ENCODE measurements at places on chromosomes 2 and 18.
A peak's percentile ranks its signal among the peaks of the same experiment; 100 is the strongest.

GRCh38 chr18:46301081-46301480, 196.9 kb downstream of the HAUS1 start:
- DNase-seq, result no peak

- DNase-seq, result no peak
These were observed 97.7 kb downstream of the TMEM17 start for GRCh38 chr2:62408241-62408677.

DNA sequence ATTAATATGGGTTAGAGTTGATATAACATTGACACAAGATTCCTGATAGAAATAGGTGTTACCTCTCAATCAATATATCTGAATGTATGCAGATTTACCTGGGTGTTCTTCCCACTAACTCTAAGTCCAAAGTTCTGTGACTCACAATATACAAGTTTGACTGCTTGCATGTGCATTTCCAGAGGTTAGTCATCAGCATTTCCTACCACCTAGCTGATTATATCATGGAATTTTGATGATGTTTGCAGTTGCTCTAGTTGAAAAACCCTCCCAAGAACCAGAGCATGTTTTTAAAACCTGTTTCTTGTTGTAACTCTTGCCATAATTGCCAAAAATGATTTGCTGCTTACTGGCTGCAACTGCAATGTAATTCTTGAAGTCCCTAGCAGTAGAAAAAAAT, 15.0 kb upstream of the DSG1 start:
- DNase-seq, result no peak

- no peak for DNase-seq
These were observed 201.7 kb upstream of the CWC22 start for GRCh38 chr2:180208841-180209240.

DNA sequence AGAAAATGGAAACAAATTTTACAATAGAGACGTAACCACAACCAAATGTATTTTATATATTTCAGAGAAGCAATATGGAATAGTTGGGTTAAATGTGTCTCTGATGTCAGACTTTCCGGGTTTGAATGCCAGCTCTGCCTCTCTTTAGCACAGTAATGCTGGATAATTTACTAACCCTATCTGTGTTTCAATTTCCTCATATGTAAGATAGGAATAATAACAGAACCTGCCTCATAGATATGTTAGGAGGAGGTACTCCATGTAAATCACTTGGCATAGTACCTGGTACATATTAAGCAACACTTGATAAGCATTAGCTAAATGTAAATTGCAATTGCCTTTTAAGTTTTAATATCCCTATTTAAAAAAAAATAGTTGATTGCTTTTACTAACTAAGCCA, 231.3 kb upstream of the ZC3H15 start:
- no peak for DNase-seq

DNA sequence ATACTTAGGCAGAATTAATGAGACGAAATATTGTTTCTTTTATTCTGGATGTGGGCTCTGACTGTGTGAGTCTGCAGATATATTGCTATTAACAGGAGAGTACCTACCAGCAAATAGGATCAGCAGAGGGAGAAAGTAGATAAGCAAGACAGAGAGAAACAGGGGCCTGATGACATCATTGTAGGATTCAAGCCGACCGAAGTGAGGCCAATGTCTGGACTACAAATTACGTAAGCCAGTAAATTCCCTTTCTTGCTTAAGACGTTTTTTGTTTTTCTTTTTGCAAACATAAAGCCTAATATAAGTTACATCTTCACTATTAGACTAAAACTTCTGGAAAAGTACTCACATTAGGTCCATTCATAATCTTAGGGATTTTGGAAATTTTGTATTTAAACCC, 21.4 kb upstream of the PTPRM start:
- no peak for DNase-seq

DNA sequence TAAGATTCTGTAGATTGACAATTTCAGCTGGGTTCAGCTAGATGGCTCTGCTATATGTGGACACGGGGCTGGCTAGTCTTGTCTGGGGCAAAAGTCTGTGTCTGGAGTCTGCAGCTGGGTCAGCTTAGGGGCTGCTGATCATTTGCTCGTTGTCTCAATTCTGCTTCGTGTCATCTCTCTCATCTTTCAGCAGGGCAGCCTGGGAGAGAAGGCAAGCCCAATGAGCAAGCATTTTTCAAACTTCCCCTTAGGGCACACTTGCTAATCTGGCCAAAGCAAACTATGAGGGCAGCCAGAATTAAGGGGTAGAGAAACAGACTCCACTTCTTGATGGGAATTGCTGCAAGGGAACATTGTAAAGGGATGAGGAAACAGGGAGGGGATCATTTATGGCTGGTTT, 462.6 kb downstream of the SLC4A3 start:
- DNase-seq, result no peak

- DNase-seq, result no peak
These were observed 22.1 kb upstream of the OSR1 start for GRCh38 chr2:19380532-19380931.

GRCh38 chr2:3116371-3116770, 261.2 kb downstream of the EIPR1 start:
- DNase-seq, result no peak

- no peak for DNase-seq
These were observed 66.1 kb downstream of the MARCO start for GRCh38 chr2:119008108-119008507.

- no peak for DNase-seq
These were observed 47.7 kb upstream of the CTDP1 start for GRCh38 chr18:79631761-79632446.

- no peak for DNase-seq
These were observed 2.1 kb downstream of the MLPH start for GRCh38 chr2:237488901-237489860.

DNA sequence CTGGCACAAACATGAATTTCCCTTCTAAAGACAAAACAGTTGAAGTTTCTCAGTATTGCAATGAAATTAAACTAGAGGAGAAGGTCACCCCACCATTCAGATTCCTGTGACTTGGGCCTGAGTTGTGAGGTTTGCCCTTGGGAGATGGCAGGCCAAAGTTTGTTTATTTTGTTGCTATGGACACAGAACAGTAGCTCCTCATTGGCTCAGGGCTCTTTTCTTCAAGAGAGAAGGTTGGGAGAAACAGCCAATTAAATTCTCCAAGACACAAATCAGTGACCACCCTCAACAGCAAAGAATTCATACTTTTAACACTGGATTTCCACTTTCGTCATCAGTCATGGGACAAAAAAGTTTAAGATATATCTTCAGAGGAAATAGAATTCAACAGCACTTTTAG, at the start of gene FLACC1:
FLACC1 (minus strand) TSS at position 125 of the 400 bp plus-strand sequence. CDS start 5,941 bp downstream, outside the sequence.
- DNase-seq, result no peak

- no peak for DNase-seq
These were observed 137.1 kb downstream of the RBMS1 start for GRCh38 chr2:160356485-160356884.

GRCh38 chr2:29053223-29053622, 21.1 kb downstream of the PCARE start:
- no peak for DNase-seq

- DNase-seq, result no peak
These were observed 198.8 kb upstream of the TCF4 start for GRCh38 chr18:55786651-55787272.

DNA sequence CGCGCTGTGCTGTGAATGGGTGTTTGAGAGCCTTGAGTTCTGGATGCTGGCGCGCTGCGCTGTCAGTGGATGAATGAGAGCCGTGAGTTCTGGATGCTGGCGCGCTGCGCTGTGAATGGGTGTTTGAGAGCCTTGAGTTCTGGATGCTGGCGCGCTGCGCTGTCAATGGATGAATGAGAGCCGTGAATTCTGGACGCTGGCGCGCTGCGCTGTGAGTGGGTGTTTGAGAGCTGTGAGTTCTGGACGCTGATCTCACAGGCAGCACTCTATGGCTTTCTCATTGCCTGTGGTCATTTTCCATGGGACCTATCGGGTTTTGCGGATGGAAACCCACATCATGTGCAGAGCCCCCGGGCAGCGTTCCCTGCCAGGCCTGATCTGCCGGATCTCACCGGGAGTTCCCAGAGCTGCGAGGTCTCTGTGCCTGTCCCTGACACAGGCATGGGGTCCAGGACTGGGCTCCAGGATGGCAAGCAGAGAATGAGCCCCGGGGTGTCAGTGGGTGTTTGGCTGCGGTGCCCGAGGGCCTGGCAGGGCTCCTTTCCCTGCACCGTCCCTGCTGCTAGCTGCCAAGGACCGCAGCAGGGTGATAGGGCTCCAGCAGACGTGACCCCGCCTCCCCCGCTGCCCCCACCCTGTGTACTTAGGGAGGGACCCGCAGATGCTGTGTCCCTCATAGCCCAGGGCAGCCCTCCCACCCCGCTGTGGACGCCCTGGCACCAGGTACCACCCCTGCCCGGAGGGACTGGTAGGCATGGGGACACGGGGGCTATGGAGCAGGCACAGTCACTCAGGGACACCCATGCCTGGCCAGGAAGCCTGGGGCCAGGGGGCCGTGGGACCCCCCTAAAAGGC, 9.7 kb downstream of the PDCD1 start:
- DNase-seq, result no peak

DNA sequence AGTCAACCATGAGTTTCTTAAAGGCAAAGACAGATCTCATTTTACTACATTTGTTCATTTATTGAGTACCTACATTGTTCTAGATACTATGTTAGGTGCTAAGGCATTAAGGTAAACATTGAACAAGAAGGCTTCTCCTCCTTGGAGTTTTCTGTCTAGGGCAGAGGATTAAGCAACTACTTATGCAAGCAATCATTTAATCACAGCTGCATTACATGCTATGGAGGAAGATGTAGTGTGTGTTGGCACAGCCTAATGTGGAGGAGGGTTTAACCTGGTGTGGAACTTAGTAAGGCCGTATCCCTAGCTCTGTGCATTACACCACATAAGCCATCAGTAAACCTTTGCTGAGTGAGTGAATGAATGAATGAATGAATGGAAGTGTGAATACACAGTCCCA, 106.5 kb upstream of the MAP3K20 start:
- DNase-seq, result no peak

DNA sequence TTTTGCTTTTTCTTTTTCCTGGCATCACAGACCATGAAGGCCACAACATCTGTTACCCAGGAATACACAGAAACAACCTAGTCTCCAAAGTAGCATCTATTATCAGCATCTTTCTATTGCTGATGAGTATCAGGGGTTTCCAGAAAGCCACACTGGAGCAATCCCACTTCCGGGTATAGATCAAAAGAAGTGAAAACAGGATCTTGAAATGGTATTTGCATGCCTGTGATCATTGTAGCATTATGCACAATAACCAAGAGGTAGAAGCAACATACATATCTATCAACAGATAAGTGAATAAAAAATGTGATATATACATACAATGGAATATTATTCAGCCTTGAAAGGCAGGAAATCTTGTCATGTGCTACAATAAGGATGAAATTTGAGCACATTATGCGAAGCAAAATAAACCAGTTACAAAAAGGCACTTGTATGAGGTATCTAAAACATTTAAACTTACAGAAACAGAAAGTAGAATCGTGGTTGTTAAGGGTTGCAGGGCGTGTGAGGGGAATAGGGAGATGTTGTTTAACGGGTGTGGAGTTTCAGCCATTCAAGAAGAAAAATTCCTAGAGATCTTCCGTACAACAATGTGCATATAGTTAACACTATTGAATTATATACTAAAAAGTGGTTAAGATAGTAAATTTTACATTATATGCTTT, 115.1 kb downstream of the KCNE4 start:
- no peak for DNase-seq

GRCh38 chr18:31149351-31149750, 13.3 kb downstream of the DSC1 start:
- DNase-seq, result no peak

DNA sequence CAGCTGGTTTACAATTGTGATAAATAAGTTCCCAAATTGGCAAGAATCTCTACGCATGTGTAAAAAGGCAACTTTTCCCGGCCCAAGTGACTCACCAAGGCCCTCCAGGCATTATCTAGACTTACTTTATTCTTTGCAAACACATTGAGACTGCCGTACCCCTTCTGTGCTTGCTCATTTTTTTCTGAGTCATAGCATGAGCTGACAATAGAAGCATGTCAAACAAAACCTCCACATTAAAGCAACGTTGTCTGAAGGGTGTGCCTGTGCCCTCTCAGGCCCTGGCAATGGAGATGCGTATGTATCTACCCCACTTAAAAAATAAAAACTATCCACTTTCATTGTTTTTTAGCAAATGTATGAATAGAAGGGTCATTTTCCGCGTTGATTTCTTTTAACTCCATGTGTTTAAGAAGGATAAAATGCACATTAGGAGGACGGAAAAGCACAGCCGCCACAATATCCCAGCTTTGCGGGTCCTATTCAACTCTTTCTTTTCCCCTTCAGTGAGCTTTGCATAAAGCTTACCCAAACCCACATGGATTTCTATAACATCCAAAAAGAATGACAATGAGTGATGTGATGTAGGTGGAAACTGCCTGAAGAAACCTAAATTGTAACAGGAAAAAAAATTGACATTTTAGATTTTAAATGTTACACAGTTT, 298.2 kb downstream of the CDCA7 start:
- DNase-seq, result peak; percentile 46

GRCh38 chr2:72082021-72082601, 65.6 kb downstream of the CYP26B1 start:
- no peak for DNase-seq

GRCh38 chr2:186755066-186755465, 61.2 kb downstream of the FAM171B start:
- DNase-seq, result peak; percentile 47

DNA sequence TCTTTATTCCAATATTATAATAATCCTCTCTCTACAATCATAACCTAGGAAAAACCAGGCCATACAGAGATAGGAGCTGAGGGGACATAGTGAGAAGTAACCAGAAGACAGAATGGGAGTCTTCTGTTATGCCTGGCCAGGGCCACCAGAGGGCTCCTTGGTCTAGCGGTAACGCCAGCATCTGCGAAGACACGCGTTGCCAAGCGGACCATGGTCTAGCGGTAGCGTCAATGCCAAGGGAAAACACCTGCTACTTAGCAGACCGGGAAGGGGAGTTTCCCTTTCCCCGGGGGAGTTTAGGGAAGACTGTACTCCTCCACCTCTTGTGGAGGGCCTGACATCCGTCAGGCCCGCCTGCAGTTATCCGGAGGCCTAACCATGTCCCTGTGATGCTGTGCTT, 36.6 kb downstream of the ARL6IP6 start:
- DNase-seq, result no peak

GRCh38 chr18:77131100-77131651, 1.4 kb downstream of the MBP start:
- no peak for DNase-seq

DNA sequence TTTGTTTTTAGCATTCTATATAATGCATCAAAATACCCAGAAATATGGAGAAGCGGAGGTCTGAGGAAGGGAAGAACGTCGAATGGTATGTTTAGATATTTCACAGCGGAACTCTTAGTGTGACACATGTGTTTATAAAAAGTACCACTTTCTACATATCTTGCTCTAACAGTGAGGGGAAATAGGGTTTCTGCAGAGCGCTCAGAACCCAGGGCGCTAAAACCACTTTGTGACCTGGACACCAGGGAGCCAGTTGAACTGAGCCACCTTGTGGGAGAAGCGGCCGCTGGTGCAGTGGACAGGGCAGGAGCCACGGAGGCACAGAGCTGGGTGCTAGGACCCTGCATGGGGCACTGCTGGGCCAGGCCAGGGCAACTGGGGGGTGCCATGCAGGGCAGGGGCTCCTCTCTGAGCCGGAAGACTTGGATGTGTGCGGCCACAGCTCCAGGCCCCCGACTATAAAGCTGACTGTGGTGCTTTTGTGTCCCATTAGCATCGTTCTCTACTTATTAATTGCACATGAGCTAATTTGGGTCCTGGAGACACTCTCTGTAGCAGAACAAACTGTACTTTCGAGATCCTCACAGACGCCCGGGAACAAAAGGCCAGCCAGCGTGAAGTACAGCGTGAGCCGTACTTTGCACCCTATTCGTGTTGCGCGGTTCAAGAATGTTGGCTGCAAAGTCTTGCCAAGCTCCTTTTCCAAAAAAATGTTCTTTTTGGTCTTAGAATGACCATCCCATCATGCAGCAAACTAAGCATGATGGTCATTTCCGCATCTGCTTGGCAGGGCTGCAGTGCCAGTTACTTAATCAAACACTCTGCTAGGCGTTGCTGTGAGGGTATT, 151.9 kb upstream of the ALKAL2 start:
- no peak for DNase-seq
